HTR-8/SVneo (cell line): ENCODE measurements at places on chromosomes 11 and 22.
A peak's percentile ranks its signal among the peaks of the same experiment; 100 is the strongest.

- no peak for DNase-seq
Observed at GRCh38 chr11:72828692-72829101, 14.5 kb downstream of the ATG16L2 start.

DNA sequence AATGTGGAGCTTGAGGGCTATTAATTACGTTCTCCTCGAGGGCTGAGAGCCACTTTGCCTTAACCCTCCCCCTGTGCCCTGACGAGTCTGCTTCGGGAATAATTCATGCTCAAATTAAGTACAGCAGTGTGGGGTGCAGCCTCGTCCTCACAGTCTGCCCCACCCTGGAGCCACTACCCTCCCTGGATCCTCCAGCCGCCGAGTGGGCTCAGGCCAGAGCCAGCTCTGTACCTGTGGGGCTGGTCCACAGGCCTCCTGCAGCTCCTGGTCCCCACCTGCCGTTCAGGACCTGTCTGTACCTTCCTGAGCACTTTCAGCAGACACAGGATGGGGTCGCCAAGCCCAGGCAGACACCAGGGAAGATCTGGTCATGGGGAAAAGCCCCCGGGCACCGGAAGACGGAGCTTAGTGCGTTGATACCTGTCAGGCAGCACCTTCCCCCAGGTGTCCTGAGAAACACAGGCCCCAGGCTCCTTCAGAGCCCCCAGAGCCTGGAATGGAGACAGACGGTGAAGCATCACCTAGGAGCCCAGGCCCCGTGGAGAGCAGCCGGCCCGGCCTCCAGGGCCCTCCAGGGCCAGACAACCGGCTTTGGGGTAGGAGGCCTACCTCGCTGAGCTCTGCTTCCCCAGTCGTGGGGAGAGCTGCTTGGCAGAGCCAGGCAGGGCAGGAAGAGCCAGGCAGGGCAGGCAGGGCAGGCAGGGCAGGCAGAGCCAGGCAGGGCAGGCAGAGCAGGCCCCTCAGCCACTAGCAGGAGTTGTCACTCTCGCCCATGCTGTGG lies 9.7 kb downstream of the TSPAN32 start:
- no peak for DNase-seq

GRCh38 chr22:20523086-20523983 lies 15.9 kb downstream of the MED15 start:
- no peak for DNase-seq

GRCh38 chr11:35362521-35362980 lies 56.8 kb downstream of the SLC1A2 start:
- no peak for DNase-seq

DNA sequence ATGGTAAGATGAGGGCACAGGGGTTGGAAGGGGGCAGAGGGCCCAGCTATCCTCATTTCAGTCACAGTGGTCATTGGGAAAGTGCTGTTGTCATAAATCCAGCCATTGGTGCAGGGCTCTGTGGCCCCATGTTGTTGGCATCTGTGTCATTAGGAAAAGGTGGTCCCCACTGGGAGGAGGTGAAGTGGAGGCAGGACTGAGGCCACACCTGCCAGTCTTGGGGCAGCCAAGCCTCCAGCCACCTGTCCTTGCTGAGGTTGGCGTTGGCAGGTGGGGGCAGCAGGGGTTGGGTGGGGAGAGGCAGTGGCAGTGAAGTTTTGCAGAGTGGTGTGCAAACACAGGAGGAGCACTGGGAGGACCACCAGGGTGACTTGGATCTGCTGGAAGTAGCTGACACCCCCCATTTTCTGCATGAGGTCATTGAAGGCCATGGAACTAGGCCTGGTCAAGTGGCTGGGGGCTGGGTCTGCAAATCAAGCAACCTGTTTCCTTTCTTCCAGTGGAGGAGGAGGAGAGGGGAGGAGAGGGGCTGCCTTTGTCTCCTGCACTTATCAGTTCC lies 25.3 kb downstream of the SLC22A6 start:
- no peak for DNase-seq

DNA sequence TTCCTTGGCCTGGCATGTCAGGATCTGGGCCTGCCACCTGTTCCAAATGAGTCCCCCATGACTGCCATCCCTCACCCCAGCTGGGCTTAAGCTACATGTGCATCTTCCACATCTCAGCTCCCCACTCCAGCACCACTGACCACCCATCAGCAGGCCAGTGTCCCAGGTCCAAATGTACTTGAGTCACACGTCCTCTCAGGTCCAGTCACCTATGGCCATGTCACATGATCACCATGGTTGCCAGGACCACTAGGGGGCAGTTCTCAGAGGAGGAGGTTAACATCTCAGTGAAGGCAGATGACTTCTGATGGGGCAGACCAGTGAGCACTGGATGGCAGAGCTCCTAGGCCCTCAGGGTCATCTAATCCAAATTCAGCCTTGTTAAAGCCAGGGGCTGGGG lies 41.9 kb upstream of the WNT11 start:
- no peak for DNase-seq

GRCh38 chr22:42711281-42711731 lies 9.4 kb downstream of the A4GALT start:
- DNase-seq, result no peak

GRCh38 chr11:3194016-3194816 lies 24.4 kb downstream of the MRGPRG start:
- no peak for DNase-seq

- DNase-seq, result no peak
Observed at GRCh38 chr22:33361581-33361980, 303.4 kb upstream of the SYN3 start.

- DNase-seq, result no peak
Observed at GRCh38 chr11:130995266-130995665, 79.0 kb upstream of the SNX19 start.

GRCh38 chr11:76159303-76159937 lies 46.9 kb downstream of the WNT11 start:
- no peak for DNase-seq

GRCh38 chr22:49274754-49275380 lies 552.8 kb downstream of the BRD1 start:
- DNase-seq, result no peak

GRCh38 chr11:90556606-90557005 lies 333.8 kb upstream of the CHORDC1 start:
- no peak for DNase-seq

- DNase-seq, result no peak
Observed at GRCh38 chr22:48088926-48089536, 1326.6 kb downstream of the TBC1D22A start.

DNA sequence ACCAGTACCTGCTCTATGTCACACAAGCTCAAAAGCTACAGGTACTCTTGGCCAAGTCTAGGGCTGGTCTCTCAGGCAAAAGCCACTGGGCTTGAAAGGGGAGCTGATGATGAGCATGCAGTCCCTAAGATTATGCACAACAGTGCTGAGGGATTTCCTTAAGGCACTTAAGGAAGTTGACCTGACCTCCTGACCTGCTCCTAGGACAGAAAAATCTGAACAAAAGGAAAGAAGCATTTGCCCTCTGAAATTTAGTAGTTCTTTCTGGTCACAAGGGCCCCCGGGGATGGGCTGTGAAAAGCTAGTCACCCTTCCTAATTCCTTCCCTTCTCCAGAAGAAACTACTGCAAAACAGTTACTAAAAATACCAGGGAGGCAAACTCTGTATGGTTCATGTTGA lies 83.6 kb upstream of the PHOX2A start:
- no peak for DNase-seq

- no peak for DNase-seq
Observed at GRCh38 chr11:132639986-132640385, 892.3 kb downstream of the OPCML start.

DNA sequence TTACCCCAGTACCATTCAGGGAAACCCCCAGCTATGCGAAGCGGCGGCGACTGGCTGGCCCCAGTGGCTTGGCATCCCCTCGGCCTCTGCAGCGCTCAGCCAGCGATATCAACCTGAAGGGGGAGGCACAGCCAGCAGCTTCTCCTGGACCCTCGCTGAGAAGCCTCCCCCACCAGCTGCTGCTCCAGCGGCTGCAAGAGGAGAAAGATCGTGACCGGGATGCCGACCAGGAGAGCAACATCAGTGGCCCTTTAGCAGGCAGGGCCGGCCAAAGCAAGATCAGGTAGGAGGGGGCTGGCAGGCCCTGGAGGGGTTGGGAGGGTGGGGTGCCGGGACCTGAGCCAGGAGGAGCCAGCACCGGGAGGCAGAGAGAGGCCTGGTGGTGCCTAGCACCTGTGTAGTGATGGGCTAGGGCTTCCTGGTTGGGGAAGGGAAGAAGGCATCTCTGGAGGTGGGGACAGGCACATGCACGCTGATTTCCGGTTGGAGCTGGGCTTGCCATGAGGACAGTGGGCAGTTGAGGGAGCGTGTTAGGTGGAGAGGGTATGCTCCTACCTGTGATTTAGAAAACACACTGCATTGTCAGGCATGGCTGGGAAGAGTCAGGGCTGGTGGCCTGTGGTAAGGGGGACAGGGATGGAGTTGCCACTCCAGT lies 22.3 kb downstream of the SHANK3 start:
- DNase-seq, result no peak

- peak; percentile 45 for DNase-seq
Observed at GRCh38 chr11:131888230-131888855, 517.9 kb downstream of the NTM start.

DNA sequence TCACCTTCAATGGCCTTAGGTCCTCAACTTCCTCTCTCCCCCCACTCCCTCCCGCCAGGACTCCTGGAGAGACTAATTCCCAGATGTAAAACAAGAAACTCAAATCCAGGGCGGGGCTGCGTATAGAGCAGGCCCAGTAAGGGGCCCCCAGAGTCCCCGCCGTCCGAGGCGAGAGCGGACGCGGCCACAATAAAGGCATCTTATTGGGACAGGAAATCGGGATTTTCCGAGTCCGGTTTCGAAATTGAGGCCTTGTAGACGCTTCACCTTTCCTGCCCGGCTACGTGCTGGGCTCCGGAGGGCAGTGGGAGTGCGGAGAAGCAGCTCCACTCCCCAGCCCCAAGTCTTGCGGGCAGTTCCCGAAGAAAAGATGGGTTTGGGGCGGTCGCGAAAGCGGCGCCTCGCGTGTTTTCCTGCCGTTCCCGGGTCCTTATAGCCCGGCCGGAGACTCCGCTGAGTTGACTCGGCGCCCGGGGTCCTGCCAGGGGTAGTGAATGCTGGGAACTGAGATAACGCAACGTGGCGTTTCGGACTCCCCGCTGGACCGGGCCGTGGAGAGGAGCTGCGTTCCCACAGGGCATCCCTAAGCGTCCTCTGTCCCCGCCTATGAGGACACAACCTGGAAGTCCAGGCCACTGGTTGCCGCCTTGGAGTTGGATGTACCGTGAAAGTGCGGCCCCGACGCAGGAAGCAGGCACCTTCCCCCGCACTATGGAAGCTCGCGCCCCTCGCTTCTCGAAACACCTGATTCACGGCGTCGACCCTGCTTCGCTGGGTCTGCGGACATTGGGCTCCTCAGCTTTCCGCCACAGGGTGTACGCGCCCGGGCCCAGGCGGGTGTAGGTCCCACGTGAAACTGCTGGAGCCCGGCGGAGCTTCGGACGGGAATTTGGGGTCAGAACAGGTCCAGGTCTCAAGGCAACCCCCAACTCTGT lies 4.8 kb upstream of the CHRM1 start:
- DNase-seq, result no peak

GRCh38 chr11:102110761-102111010 lies 439 bp downstream of the YAP1 start:
- no peak for DNase-seq

GRCh38 chr11:19032990-19033389 lies 27.5 kb downstream of the MRGPRX2 start:
- DNase-seq, result no peak

DNA sequence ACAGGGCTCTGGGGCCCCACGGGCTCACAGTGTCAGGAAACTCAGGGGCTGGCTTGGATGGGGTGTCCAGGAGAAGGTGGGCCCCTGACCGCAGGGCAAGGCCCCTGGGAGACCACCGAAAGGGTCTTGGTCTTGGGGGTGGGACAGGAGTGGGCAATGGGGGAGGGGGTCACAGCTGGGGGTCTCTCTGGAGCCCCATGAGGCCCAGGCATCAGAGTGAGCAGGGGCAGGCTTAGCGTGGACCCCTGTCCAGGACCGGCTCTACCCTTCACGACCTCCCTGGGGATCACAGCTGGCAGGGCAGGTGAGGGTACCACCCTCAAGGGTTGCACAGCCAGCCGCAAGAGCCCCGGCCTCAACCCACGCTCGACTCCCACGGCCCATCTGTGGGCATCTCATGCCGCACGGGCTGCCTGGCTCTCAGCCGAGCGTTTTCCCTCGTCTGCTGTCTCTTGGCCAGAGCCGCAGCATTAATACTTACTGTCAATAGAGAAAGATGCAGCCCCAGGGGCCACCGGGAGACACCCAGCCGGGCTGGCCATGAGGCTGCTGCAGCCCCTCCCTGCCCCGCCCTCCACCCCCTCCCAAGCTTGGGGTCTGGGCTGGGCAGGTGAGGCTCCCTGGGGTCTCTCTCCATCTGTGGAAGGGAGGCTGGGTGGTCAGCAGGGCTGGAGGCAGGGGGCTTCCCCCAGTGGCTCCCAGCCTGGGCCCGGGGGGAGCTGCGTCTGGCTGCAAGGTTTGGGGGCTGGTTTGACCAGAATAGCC lies 662 bp downstream of the MUC5B start:
- no peak for DNase-seq

GRCh38 chr11:33819278-33820035 lies 45.1 kb upstream of the FBXO3 start:
- DNase-seq, result no peak

GRCh38 chr11:35257281-35257680 lies 118.3 kb downstream of the CD44 start:
- no peak for DNase-seq

DNA sequence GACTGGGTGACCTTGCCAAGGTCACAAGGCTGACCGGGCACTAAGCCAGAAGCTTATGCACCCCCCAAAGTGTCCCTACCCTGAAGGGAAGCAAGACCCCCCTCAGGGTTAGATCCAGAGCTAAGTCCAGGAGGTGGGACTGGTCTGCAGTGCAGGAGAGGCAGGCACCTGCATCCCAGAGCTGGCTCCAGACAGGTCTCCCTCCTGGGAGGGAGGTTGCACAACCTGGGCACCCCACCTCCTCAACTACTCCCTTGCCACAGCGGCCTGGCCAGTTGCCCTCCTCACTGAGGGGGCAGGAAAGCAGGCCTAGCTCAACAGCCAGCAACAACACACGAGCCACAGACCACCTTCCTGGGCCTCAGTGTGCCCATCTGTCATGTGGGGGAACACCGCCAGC lies 75.0 kb upstream of the TCF20 start:
- no peak for DNase-seq

GRCh38 chr11:57513911-57514537 lies 1.5 kb downstream of the SLC43A1 start:
- DNase-seq, result no peak

- no peak for DNase-seq
Observed at GRCh38 chr22:31288496-31289240, 3.6 kb downstream of the PIK3IP1 start.

- peak; percentile 75 for DNase-seq
Observed at GRCh38 chr11:59158206-59159068, 13.5 kb upstream of the DTX4 start.

- no peak for DNase-seq
Observed at GRCh38 chr11:17779861-17780594, 45.4 kb downstream of the KCNC1 start.

GRCh38 chr22:17945888-17946648 lies 78.3 kb downstream of the MICAL3 start:
- no peak for DNase-seq

- no peak for DNase-seq
Observed at GRCh38 chr22:42860968-42861367, 3.9 kb upstream of the ARFGAP3 start.
